ENCODE measurements at places on chromosomes 16 and 17. TPM values are rescaled to one million over a fixed set of nuclear protein-coding genes. Genes with fewer than 3 reads are reported as not detected.
A peak's percentile ranks its signal among the peaks of the same experiment; 100 is the strongest.

Gene KRT34
- not detected for total RNA-seq

Gene OTOP3
- total RNA-seq: not detected

Gene SLC16A11
- total RNA-seq: 0.48 TPM

Gene LGALS9C
- total RNA-seq: not detected

Gene SHISA6
- 1.1 TPM for total RNA-seq

- no peak for DNase-seq
These were observed 14.6 kb downstream of the KIAA0513 start for GRCh38 chr16:85042167-85042526.

- peak; percentile 8 for DNase-seq
These were observed 193.4 kb upstream of the GSE1 start for GRCh38 chr16:85419503-85420408.

- DNase-seq: no peak
These were observed 41.5 kb downstream of the GLG1 start for GRCh38 chr16:74565378-74565777.

DNA sequence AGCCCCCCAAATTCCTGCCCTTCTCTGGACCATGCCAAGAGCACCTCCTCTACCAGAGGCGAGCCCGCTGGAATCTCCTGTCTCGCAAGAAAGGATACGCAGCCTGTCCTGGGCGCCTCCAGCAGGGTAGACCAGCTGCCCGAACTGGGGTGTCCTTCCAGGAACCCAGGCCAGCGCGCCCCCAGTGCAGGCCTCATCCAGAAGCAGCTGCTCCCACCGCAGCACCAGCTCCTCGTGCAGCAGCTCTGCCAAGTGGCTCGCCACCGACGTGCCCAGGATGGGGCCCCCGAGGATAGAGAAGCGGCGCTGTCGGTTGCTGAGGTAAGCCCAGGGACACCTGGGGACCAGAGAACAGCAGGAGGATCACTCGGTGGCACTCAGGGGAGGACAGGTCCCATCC lies 4.8 kb downstream of the TAF1C start:
- no peak for DNase-seq

DNA sequence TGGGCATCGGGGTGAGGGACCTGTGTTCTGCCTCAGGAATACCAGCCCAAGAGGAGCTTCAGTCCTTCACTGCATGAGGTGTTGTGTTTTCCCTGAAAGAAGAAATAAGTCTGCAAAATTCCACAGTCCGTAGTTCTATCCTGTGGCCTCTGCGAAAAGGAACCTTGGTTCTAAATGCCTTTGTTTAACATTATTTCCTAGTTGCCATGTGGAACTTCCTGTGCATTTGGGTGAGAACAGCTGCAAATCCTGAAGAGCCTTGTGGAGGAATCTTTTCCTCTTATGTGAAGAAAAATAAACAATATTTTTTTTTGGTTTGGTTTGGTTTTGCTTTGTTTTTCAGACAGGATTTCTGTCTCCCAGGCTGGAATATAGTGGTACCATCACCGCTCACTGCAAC lies 9.8 kb downstream of the PSKH1 start:
- no peak for DNase-seq

GRCh38 chr16:57371494-57372371 lies 557 bp upstream of the CX3CL1 start:
- no peak for DNase-seq

DNA sequence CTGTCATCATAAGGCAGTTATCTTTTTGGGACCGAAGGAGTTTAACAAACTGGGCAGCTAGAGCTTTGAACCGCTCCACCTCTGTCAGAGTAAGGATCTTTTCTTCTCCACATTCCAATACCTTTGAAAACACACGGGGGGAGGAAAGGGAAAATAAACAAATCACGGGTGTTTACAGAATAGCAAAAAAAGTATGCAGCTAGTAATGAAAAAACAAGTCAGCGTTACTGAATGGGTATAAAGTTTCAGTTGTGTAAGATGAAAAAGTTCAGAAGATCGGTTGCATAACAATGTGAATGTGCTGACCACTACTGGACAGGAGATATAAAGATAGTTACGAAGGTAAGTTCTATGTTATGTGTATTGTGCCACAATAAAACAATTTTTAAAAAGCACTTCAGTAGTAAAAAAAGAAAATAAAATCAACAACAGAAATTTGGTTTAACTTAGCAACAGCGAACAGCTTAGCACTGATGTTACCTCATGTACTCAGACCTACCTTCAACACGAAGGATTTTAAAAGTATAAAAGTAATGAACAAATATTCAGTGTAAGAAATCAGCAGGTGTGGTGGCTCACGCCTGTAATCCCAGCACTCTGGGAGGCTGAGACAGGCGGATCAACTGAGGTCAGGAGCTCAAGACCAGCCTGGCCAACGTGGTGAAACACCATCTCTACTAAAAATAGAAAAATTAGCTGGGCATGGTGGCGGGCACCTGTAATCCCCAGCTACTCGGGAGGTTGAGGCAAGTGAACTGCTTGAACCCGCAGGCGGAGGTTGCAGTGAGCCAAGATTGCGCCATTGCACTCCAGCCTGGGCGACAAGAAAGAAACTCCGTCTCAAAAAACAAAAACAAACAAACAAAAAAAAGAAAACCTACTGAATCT lies 34.3 kb downstream of the MARF1 start:
- DNase-seq: no peak

DNA sequence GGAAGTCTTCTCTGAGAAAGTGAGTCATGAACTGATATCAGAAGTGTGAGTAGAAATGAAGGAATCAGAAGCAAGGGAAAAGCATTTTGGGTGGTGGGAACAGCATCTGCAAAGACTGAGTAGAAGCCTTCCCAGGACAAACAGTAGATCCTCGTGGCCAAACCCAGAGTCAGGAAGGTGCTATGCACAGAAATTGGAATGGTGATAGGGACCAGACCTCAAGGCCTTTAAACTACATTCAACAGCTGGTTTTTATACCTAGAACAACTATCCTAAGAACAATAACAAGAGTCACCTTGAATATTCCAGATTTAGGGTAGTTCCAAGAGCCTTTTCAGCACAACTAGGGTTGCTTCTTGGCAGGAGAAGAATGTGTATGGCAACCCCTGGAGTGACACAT lies 15.3 kb downstream of the ABAT start:
- DNase-seq: no peak

GRCh38 chr17:40604327-40605080 lies 39.2 kb upstream of the CCR7 start:
- DNase-seq: no peak

Measured in WTC11 (cell line).